Activated CD4-positive, alpha-beta T cell treated with anti-CD3 and anti-CD28 coated beads, Interleukin-2, amount 50 U/mL, for 48 hours (primary cell): ENCODE measurements at places on chromosomes 13 and 19.

DNA sequence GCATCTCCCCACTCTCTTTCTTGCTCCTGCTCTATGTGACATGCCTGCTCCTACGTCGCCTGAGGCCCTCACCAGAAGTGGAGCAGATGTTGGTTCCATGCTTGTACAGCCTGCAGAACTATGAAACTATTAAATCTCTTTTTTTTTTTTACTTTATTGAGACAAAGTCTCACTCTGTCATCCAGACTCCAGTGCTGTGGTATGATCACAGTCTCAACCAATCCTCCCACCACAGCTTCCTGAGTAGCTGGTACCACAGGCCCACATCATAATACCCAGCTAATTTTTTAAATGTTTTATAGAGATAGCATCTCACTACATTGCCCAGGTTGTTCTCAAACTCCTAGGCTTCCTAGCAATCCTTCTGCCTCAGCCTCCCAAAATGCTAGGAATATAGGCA, 1067.7 kb downstream of the PCDH9 start:
- no peak for DNase-seq

- no peak for DNase-seq
These were observed 74.6 kb downstream of the CBY2 start for GRCh38 chr13:45776748-45777147.

DNA sequence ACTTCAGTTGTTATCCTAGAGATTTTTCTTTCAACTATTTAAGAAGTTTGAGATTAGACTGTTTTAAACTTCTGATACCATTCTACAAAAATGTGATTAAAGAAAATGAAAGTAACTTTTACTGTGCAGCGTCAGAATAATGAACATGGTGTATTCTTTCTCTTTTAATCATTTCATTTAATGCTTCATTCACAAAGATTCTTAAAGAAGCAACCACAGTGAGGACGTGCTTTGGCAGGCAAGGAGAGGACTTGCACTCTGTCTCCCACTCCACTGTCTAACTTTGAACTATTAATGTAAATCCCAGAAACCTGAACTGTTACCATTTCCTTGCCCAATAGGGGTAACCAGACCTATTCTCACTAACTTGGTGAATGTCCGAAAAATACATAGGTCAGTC, 137.0 kb downstream of the KCNRG start:
- no peak for DNase-seq

GRCh38 chr19:56142087-56142787, 1.1 kb downstream of the ZNF444 start:
- DNase-seq, result no peak

- DNase-seq, result no peak
These were observed 25.3 kb downstream of the CLEC4M start for GRCh38 chr19:7788178-7788932.

DNA sequence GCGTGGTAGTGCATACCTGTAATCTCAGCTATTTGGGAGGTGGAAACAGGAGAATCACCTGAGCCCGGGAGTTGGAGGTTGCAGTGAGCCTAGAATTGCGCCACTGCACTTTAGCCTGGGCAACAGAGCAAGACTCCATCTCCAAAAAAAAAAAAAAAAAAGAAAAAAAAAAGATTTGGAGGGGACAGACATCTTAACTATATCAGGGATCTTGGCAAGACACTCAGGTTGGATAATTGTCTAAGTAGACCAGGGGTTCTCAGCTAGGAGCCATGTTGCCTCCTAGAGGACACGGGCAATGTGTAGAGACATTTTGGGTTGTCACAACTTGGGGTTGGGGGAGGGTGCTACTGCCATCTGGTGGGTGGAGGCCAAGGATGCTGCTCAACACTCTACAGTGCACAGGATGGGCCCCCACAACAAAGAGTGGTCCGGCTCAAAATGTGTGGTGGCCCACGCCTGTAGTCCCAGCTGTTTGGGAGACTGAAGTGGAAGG, 1.9 kb upstream of the ZNF580 start:
- peak; percentile 75 for DNase-seq

DNA sequence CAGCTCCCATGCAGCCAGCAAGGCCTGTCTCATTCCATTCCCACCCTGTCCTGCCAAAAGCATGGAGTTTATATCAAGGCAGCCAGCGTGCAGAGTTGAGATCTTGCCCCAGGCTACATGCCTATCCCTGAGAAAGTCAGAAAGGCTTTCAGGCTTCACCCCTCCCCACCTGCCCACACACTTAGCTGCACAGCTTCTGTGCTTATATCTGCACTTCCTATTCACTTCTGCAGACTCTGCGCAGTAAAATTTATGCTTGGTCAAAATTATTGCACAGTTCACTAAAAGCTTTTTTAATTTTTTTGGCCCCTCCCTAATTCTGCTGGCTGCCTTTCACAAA, 12.5 kb upstream of the ZNF675 start:
- DNase-seq, result no peak

DNA sequence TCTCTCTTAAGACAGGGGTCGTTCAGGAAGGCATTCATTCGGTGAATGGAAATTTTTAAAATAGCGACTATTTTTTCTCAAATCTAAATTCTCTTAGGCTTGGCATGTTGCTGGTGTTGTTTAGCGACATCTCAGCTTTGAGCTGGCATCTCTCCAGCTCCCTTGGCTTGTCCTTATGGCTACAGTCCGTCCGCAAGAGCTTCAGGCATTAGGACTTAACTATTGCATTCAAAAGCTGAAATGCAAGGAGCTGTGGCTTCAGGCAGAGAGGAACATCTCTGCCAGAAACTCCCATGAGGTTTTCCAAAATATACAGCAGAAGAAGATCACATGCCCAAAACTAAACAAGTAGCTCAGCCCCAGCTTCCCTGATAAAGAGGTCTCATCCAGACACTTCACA, 578.5 kb downstream of the EFNB2 start:
- no peak for DNase-seq

GRCh38 chr13:90686442-90686841, 661.0 kb upstream of the MIR17HG start:
- no peak for DNase-seq

DNA sequence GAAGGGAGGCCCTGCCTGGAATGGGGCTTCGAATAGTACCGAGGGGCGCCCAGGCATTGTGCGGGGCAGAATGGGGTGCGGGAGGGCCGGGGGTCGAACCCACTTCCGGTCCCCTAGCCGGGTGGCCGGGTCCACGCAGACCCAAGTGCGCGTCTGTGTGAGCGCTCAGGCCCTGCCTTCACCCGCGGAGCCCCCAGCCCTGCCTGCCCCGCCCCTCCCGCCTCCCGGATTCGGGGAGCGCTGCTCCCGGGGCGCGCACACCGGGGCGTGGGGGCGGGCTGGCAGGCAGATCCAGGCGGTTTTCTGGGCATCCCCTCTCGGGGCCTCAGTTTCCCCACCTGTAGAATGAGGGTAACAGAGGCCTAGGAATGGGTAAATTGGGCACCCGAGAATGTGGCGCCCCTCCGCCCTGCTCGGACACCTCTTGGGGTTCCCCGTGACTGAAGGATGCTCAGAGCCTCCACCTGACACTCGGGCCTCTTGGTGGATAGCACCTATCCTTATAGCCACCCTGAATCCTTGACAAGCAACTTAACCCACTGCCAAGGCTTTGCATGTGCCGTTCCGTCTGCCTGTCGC, 682 bp downstream of the PIK3R2 start:
- DNase-seq, result peak; percentile 33

DNA sequence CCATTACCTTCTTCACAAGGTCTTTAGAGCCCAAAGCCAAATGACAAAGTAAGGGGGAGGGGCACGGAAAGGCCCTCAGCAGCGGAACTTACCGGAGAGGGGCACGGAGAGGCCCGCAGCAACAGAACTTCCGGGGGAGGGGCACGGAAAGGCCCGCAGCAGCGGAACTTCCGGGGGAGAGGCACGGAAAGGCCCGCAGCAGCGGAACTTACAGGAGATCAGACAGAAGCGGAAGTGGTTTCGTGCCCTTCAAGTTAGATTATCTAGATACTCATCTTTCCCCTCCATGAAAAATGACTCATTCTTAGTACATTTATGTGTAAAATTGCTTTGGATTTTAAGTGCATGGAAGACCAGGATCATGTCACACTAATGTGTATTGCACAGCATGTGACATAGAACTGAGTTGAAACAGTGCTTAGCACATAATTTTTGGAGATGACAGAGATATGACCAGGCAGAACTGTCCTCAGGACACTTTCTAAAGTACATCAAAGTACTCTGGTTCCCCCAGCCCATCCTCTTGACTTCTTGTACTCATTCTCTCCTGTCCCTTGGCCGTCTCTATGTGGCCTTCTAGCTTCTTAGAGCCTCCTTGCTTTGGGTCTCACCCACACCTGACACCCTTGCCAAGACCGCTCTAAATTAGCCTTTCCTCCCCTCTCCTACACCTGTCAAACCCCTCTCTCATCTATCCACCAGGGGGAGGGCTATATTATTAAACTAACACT, 25.7 kb upstream of the TPTE2 start:
- peak; percentile 84 for DNase-seq
